ENCODE measurements at places on chromosomes 5 and 9.

- DNase-seq: no peak
Measured at GRCh38 chr9:31304576-31304975, 1079.9 kb upstream of the ACO1 start.

DNA sequence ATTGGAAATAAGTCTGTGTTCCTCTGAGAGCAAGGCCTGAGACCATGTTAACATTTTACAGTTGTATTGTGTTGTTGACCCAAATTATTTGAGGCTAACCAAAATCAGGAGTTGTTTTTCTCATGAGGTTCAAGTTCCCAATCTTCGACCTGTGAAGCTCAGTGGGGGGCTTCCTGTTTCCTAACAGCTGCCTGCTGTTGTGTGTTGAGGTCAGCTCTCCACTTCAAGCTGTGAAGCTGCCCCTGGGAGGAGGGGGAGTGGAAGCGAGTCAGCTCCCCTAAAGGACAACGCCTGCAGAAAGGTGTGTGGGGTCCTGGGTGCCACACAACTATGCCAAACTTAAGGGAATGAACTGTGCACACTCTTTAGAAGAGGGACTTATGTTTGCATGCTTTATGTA lies 295.5 kb downstream of the IRX1 start:
- DNase-seq: no peak

GRCh38 chr5:102450313-102450990 lies 48.3 kb downstream of the SLCO6A1 start:
- DNase-seq: no peak

DNA sequence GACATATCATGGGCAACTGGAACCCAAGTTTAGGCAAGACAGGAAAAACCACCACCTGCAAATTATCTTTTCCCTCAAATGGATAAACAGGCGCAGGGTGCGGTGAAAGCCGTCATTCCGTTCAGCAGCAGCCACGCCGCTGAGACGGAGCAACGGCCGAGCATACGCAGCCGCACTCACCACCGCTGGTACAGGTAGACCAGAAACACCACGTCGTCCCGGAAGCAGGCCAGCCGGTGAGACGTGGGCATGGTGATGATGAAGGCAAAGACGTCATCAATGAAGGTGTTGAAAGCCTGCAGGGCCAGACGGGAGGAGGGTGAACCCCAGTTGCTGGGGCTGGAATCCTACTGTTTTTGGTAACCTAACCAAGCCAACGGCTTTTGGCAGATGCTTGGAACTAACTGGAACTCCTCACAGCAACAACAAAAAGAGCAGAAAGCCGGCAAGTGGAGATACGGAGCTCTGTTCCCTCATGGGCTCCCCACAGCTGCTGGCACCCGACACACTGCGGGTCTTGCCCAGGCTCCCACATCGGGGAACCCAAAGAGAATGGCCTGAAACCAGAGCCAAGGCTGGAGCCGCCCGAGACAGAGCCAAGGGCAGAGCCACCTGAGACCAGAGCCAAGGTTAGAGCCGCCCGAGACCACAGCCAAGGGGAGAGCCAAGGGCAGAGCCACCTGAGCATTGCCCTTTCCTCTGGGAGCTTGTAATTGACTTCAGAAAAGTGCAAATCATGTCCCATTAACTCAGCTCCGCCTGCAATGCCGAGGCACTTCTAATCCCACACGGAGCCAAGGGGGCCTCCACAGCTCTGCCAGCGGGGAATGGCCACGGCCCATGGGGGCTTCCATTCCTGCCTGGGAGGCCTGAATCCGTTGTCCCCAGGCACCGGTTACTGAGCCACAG lies 24.2 kb downstream of the CLPTM1L start:
- no peak for DNase-seq

- no peak for DNase-seq
Measured at GRCh38 chr5:40955313-40955712, 46.0 kb downstream of the C7 start.

All from stimulated activated CD8-positive, alpha-beta memory T cell treated with anti-CD3 and anti-CD28 coated beads, Interleukin-4, amount 100 ng/mL, for 1 hour (primary cell).